Panc1 (cell line): ENCODE measurements at places on chromosomes 16 and 17. TPM values are rescaled to one million over a fixed set of nuclear protein-coding genes. Genes with fewer than 3 reads are reported as not detected.

Gene CBLN1
- total RNA-seq: not detected

GRCh38 chr17:9521062-9521461, 54.6 kb downstream of the STX8 start:
- no peak for DNase-seq

Gene CES5A
- not detected for total RNA-seq

DNA sequence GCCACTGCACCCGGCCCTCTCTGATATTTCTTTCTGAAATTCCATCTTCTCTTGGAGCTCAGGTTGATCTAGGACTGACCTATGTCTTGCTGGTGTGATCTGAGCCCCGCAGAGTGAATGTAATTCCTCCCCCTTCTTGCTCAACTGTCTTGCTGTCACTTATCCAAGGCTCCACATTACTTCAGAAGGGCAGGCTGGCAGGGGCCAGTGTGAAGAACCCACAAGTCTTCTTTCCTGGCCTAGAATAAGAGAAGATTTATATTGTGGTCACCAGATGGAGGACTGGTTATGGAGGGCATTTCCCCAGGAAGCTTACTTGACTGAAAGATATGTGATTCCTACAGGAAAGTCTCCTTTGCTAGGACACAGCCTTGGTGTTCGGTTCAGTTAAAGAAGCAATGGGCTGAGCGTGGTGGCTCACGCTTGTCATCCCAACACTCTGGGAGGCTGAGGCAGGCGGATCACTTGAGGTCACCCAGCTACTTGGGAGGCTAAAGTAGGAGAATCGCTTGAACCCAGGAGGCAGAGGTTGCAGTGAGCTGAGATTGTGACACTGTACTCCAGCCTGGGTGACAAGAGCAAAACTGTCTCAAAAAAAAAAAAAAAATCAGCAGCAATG, 13.4 kb downstream of the ITGAL start:
- DNase-seq: no peak

DNA sequence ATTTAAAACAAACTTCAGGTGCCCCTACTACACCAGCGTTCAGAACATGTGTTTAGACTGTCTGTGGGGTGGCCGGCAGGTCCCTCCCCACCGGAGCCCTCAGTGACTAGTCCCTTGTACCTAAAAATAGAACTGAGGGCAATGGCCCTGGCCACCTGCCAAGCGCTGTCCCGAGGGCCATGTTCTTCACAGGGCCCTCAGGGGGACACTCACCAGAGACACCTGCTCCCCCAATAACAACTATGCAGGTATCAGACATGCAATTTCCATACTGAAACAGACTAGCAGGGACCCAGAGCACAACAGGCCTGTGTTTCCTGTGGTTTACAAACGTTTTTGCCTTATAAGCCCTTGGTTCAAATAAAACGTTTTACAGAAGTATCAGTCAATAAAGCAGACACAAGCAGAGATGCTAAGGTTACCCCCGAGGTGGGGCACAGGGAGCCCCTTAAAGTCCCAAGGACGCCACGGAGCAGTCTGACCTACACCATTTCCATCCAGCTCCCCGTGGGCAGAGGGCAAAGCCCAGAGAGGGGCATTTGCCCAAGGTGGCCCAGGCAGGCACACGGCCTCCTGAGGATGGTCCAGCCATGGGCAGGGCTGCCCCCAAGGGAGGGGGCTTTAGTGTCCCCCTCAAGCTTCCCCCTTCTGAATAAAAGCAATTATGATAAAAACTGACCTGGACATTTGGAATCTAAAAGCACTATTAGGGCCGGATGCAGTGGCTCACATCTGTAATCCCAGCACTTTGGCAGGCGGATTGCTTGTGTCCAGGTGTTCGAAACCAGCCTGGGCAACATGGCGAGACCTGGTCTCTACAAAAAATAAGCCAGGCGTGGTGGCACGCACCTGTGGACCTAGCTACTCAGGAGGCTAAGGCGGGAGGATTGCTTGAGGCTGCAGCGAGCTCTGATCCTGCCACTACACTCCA, 896 bp upstream of the MYLK3 start:
- no peak for DNase-seq

DNA sequence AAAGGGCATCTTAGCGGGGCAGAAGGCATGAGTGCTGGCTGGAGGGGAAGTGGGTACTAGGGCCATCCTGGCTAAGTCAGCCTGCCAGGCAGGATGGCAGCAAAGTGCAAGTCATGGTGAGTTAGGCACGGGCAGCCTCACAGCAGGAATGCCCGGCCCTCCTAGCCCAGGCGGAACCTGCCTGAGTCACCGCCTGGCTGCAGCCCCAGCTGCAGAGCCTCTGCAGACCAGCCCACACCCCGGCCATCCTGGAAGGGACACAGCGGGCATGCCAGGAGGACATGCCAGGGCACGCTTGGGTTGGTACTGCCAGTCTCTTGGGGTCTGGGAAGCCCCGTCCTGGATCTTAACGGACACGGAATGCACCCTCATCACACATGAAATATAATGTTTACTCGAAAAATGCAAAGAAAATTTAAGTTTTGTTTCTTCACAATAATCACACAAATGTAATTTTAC, 5.0 kb upstream of the ALDH3A1 start:
- peak; percentile 61 for DNase-seq

- no peak for DNase-seq
Measured at GRCh38 chr17:17189559-17189958, 16.6 kb downstream of the PLD6 start.

Gene GNG13
- total RNA-seq: 0.23 TPM

- no peak for DNase-seq
Measured at GRCh38 chr16:5216441-5217080, 119.0 kb upstream of the EEF2KMT start.

GRCh38 chr17:1559047-1560043, 3.2 kb downstream of the PITPNA start:
- no peak for DNase-seq

GRCh38 chr17:36812762-36813161, 124.5 kb upstream of the LHX1 start:
- no peak for DNase-seq

Gene AOC2
- total RNA-seq: 0.85 TPM

- no peak for DNase-seq
Measured at GRCh38 chr17:34504814-34505484, 74.4 kb upstream of the TMEM132E start.

DNA sequence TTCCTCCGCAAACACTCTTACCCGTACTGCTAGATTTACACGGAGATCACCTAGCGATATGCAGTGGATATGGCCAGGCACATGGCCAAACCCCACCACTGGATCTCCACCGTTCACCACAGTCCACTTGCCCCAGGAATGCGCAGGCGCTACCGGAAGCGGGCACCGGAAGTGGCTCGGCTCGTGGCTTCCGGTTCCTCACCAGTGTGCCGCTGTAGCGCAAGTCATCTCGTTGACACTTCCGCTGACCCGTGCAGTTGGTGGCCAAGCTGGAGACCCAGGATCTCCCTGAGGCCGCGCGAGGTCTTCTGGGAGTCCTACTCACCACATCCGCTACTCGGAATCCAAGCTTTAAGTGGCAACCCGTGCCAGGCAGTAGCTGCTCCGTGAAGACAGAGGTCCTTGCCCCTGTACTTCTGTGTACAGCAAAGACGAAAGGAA, 11.5 kb downstream of the ZNF597 start:
- DNase-seq: no peak

Gene ELMO3
- 2.0 TPM for total RNA-seq

Gene TEKT5
- not detected for total RNA-seq

GRCh38 chr17:73533781-73534180, 110.5 kb downstream of the SDK2 start:
- no peak for DNase-seq

DNA sequence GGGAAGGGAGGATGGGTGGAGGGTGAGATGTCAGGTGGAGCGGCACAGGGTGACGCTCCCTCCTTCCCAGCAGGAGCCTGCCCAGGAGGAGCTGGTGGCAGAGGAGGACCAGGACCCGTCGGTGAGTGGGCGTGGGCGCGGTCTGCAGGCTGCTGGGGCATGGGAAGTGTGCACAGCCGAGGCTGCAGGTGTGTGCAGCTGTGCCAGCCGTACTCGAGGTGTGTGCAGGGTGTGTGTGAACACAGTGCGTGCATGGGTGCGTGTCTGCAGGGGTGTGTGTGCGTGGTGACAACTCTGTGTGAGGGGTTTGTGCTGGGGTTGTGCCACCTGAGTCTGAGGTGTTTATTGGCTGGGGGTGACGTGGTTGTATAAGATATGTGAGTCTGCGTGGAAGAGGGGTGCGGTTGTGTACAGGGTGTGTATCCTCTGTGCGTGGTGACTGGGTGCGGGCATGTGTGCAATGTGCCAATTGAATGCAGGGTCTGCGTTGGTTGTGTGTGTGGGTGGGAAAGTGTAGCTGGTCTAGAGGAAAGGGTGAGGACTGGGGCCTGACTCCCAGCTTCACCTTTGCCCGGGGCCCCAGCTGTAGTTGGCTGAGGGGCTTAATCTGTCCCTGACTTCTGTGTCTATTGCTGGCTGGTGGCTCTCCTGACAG, 670 bp downstream of the TNFSF12 start:
- no peak for DNase-seq

- DNase-seq: no peak
Measured at GRCh38 chr17:43030137-43030767, 5.2 kb downstream of the RND2 start.

Gene NDRG4
- 5.1 TPM for total RNA-seq

DNA sequence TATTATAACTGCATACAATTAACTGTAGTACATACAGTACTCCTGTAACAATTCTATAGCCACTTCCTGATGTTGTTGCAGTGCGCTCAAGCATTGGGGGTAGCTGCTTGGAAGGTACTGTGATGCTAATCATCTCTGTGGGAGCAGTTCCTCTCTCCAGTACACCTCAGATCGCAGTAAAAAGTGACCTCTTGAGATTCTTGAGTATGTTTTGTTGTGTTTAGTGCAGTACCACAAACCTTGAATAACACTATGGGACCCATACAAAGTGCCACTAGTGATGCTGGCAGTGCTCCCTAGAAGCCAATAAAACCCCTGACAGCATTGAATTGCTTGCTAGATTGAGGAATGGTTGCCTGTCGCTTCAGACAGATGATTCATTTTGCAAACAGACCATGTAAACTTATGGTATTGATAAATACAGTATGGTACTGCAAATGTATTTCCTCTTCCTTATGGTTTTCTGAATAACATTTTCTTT, 193.0 kb downstream of the SPECC1 start:
- no peak for DNase-seq

GRCh38 chr16:1769402-1770300, 1.7 kb downstream of the NME3 start:
- no peak for DNase-seq

GRCh38 chr17:64448665-64449512, at the start of gene MILR1:
Gene MILR1 (plus strand): TSS chr17:64449115. CDS start chr17:64449169, 54 bp downstream.
- no peak for DNase-seq

DNA sequence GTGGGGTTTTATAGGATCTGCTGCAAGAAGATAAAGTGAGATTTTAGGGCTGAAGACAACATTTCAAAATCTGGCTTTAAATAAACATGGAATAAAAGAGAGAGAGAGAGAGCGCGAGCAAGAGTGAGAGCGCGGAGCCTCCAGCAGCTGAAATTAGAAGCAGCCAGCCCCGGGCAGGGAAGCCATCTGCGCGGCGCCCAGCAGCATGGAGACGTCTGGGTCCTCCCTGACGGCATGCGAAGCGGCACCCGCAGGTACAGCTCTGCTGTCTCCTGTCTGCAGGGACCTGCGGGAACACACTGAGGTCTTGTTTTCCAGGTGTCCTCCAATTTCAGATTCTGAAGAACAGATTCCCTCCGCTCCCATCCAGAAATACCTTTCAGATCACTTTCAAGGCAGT, 7.9 kb upstream of the BAIAP2 start:
- DNase-seq: no peak

DNA sequence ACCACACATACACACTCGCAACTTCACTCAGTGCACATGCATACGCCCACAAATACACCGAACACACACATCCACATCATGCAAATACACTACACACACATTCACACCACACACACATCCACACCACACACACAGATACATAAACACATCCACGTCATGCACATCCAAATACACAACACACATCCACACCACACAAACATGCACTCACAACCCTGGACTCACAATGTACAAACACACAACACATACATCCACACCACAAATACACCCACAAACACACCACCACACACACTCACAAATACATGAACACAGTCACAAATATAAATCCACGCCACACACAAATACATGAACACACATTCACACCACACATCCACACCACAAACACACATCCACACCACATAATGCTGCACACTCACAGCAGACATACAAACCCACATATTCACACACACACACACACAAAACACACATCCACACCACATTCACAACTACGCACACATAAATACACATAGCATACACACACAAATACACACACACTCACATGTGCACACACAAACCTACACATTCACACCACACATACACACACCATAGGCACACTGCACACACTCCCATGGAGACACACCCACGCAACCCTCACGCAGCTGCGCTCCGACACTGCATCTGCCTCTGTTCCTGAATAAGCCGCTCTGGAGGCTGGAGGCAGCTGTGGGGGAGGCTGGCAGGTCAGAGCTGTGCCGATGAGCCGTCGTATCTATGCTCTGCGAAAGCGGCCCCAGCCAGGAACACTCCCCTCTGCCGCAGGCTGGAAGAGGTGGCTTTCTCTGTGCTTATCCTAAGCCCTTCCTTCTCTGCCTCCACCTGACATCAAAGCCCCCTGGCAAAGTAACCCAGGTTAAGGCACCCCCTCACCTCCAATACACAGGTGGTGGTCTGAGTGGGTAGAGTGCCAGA, 141.8 kb downstream of the GRIN2A start:
- no peak for DNase-seq
